NCI-H510A (cell line): ENCODE measurements at places on chromosomes 7 and 10.

DNA sequence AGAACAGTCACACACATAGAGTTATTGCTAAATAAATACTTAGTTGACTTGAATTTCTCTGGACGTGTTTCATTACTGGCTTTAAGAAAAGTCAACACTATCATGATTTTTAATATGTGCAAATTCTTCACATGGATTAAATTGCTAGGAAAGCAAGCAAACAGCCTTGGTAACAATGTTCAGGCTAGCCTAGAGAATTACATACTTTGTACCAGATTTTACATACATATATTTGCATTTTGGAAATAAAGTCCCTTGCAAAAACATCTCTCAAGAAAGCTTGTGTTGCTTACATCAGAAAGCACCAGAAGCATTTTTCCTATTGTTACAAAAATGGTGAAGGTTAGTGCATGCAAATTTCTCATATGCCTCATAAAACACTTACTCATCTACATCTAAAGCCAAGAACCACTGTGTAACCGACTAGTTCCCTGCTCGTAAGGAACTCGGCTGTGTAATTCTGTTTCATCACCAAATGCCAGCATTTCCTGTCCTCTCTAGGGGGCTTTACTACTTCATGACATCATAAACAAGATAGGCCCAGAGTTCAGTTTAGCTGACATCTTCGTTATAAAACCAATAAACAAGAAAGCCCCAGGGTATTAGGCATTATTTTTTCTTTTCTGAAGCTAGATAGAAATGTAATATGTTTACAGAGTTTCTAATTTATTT, 87.8 kb downstream of the CFAP58 start:
- no peak for DNase-seq

DNA sequence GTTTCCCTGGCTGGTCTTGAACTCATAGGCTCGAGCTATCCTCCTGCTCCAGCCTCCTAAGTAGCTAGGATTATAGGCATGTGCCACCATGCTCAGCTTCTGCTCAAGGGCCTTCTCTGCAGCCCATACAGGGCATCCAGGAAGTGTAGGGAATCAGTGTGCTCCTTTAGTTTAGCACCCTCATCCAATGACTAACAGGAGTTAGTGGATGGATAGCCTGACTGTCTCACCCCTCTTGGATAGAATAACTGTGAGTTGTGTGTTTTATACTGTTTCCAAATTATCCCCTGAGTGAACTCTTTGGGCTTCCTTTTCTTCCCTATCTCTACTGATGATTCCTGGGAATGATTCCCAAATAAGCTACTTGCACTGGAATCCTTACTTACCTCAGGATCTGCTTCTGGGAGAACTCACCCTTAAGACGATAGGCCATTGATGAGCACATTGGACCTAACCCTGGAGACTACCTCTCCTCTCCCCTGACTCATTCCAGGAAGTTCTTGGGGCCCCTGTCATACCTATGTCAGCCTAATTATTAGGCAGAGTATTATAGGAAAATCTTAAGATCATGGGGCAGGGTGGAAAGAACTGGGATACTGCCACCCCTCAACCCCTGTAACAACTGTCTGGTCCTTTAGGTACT, 18.5 kb downstream of the STRIP2 start:
- no peak for DNase-seq

GRCh38 chr10:130054021-130054420, 56.6 kb downstream of the C10orf143 start:
- no peak for DNase-seq

DNA sequence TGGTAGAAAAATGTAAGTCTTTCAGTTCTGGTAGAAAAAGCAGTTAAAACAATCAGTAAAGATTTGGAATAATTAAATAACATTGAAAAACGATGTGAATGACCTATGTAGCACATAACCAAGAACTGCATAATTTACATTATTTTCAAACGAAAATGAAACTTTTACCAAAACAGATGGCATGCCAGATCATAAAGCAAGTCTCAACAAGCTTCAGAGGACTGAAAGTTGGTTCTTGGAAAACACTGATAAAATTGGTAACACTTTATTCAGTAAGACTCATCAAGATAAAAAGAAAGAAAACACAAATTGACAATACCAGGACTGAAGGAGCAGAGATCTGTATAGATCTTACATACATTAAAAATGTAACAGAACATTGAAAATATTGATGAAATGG, 92.8 kb downstream of the VIPR2 start:
- DNase-seq: no peak

- no peak for DNase-seq
Observed at GRCh38 chr10:107814865-107815487, 650.5 kb upstream of the SORCS1 start.
